NCI-H1417 treated with DMSO at 0.1 percent for 48 hours (cell line): ENCODE measurements at places on chromosomes 13 and 19.
A peak's percentile ranks its signal among the peaks of the same experiment; 100 is the strongest.

- DNase-seq, result no peak
These were observed 607.6 kb downstream of the FGF9 start for GRCh38 chr13:22278336-22278929.

- no peak for DNase-seq
These were observed 19.0 kb downstream of the NFIX start for GRCh38 chr19:13014101-13014920.

GRCh38 chr19:55014714-55015113 lies 23.4 kb downstream of the GP6 start:
- DNase-seq, result no peak

DNA sequence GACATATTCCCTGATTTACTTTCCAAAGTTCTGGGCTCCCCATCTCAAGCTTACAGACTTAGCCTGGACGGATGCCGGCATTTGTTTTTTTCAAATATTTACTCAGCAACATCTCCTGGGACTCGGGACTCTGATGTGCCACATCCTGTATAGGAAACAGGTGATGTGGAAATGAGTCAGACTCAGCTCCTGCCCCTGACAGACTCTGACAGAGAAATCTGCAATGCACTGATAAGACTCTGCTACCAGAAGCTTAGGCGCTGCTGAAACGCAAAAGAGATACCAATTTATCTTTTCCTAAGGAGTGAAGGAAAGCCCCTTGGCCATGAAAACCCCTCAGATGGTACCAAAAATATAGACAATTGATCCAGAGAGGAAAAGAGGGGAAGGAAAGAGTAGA lies 16.2 kb downstream of the LAIR2 start:
- no peak for DNase-seq

GRCh38 chr19:35766571-35767104 lies 8.7 kb downstream of the PROSER3 start:
- no peak for DNase-seq

- DNase-seq, result peak; percentile 39
These were observed 372 bp downstream of the DNAAF3 start for GRCh38 chr19:55165952-55166529.

DNA sequence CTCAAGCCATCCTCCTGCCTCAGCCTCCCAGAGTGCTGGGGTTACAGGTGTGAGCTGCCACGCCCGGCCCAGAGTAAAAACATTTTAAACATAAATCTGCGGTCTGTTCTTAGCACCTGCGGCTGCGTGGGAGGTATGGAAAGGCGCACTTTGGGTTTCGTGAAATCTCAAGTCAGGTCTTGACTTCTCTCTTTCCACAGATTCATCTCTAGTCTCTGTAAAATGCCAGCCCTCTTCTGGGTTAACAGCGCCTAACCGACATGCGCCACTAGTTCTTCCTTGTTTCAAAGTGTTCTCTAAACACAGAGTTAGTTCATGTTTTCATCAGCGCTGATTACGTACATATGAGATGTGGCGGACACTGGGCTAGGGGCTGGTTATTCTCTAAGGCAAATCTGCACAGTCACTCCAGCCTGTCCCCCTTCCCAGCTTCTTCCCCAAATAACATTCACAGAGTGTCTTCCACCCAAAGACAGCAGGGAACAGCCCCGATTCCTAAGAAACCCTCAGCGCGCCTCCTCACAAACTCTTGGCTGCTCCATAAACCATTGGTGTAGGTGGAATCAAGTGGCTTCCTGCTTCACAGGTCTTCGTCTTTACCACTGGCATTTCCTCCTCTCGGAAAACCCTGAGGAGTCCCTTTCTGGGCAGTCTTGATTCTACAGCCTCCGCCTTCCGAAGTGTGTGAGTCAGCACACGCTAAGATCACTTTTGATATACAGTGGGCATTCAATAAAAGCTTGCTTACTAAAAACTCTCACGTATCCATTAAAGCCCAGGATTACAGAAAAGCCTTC lies 1.4 kb downstream of the PARP4 start:
- no peak for DNase-seq

DNA sequence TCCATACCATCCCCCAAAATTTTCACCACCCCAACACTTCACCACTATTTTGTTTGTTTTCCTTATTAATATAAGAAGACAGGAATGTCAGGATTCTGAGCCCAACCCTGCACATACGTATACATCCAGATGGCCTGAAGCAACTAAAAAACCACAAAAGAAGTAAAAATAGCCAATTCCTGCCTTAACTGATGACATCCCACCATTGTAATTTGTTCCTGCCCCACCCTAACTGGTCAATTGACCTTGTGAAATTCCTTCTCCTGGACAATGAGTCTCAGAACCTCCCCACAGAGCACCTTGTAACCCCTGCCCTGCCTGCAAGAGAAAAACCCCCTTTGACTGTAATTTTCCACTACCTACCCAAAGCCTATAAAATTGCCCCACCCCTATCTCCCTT lies 132.5 kb downstream of the ZNF675 start:
- DNase-seq, result no peak

DNA sequence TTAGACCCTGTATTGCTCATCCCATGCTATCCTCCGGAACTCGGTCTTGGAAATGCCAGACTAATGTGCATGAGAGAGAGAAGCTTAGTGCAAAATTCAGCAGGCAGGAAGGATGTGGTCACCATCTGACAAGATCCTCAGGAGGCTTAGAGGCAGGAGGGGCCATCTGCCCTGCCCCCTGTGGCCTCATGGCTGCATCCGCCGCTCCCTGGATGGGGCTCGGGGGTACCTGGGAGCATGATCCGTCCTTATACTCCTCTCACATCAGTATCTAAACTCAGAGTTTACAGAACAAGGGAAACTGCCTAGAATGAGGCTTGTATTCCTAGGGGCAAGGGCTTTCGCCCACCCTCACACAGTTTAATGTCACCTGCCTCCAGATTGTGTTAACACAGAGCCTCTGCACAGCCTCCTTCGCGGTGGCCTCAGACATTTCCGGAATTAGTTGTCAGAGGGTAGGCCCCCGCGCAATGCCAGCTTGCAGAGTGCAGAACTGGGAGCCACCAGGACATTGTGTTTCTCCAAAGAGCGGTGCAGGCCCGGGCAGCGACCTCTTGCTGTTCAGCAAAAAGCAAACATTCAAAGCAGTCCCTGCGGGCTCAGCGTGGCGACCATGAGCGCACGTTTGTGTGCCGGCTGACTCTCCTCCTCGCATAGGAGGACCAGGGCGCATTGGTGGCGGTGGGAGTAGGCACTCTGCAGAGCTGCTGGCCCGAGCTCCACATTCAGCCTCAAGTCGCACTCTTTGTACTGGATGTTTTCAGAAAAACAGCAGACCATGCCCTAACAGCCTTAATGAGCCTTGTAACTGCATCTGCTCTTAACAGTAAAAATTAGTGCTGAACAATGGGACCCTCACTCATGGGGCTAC lies 39.1 kb downstream of the GPR12 start:
- no peak for DNase-seq

DNA sequence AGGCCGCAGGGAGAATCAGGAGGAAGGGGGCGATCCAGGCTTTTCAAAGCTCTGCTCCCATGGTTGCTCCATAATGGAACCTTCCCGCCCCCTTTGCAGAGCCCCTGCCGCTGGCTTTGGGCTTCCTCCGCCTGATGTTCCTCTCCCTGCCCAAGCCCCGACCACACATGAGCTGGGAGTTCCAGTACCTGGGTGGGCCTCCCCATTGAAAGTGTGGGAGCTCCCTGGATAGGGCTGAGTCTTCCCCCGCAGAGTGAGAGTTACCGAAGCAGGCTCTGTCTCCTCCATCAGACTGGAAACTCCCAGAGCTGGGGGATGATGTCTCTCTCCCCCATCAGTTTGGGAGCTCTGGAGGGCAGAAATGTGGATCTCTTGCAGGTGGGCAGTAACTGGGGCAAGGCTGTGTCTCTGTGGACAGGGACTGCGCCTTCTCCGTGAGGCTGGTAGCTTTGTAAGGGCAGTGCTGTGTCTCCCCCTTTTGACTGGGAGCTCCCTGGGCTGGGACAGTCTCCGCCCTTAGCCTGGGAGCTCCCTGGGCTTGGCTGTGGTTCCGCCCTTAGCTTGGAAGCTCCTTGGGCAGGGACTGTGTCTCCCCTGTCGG lies 722 bp downstream of the DCAF15 start:
- DNase-seq, result no peak

GRCh38 chr13:46885018-46885417 lies 11.8 kb downstream of the HTR2A start:
- no peak for DNase-seq

GRCh38 chr13:21074546-21074945 lies 13.2 kb upstream of the LATS2 start:
- no peak for DNase-seq

DNA sequence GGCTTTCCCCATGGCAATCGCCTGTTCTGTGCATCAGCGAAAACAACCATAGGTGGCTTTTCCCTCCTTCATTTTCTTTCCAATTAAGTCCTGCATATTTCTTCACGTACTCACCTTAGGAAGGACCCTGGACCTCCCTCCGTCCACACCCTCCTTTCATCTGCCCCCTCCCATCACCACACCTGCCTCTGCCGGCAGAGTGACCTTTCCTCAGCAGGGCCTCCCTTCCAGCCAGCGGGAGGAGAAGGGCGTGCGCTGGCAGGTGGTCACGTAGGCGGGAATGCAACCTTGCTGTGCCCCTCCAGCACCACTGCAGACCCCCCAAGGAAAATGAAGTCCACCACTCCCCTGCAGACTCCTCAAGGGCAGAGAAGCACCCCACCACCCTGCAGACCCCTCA lies 61.1 kb downstream of the GSX1 start:
- DNase-seq, result no peak

- no peak for DNase-seq
These were observed 16.1 kb downstream of the TTYH1 start for GRCh38 chr19:54431255-54431838.

GRCh38 chr13:78608688-78609463 lies 5.5 kb upstream of the POU4F1 start:
- no peak for DNase-seq

DNA sequence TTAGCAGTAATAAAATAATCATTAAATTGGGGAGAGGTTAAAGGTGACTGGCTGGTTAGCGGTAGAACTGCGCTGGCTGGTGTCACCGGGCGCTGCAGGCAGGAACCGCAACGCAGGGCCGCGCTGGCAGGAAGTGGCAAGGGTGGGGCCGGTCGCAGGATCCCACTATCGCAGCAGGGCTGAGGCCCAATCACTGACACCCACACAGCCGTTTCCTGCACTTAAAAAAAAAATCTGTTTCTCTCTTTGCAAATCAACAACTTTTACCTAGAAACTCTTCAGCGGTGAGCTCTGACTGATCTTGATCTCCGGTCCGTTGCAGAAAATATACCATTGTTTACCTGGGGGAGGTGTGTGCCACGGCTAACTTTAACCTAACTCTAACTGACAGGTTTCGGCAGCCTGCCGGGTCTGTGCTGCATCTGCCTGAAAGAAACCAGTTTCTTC lies 46.9 kb downstream of the KLF2 start:
- no peak for DNase-seq

GRCh38 chr13:76992548-76993001 lies 694 bp downstream of the CLN5 start:
- no peak for DNase-seq

GRCh38 chr13:46142776-46143175 lies 37.9 kb upstream of the CPB2 start:
- no peak for DNase-seq

DNA sequence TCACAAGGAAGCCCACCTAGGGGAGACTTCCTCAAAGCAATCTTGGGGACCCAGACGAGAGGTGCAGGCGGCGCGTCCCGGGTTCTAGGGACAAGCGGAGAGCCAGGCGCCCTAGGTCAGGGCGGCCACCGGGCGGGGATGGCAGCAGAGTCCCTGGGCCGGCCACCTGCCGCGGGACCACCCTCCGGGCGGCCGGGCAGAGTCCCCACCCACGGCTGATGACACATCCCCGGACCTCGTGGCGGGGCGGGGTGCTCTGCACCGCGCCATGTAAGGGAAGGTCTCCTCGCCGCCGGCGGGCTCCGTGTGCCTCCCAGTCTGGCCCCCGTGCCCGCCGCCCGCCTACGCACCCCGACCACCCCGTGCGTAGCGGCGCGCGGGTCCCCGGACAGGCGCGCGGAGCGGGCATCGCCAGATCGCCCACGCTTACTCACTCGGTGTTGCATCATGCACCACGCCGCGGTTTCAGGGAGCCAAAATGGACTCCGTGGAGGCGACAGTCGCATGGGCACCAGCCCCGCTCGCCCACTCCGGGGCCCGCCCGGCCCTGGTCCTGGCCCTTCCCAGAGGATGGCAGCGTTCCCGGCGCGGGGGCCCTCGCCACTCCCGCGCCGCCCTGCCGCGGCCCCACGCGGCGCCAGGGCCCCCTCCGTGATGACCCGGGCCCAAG lies 643 bp downstream of the SLC7A1 start:
- no peak for DNase-seq

- no peak for DNase-seq
These were observed 31.9 kb downstream of the SGCG start for GRCh38 chr13:23212671-23213070.

DNA sequence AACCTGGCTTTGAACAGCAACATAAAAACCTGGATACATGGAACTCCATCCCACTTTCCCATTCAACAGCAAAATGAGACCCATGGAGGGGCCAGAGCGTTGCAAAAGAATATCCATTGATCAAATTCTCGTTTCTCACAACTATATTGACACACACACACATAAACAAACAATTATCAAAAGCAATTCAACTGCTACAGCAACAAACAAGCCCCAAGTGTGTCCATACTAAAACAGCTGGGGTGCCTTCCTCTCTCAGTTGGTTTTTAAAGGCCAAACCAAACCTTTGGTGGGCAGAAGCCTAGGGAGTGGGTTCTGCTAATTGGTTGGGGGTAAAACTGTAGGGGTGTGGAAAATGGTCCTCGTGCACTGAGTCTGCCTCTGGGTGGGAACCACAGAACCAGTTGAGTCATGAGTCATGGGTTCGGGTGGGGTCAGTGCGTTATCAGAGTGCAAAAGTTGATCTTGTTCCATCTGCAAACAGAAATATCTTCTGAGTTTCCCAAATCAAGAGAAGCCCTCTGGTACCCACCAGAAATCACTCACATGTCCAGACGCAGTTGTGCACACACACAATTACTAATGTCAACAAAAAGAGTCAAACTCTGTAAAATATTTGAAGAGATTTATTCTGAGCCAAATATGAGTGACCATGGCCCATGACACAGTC lies 18.5 kb downstream of the GPR42 start:
- no peak for DNase-seq

- DNase-seq, result no peak
These were observed 3.7 kb upstream of the ARHGAP45 start for GRCh38 chr19:1063030-1063908.
